Left forelimb (tissue), 1 donor: ENCODE measurements at places on chromosomes 5 and 9.

DNA sequence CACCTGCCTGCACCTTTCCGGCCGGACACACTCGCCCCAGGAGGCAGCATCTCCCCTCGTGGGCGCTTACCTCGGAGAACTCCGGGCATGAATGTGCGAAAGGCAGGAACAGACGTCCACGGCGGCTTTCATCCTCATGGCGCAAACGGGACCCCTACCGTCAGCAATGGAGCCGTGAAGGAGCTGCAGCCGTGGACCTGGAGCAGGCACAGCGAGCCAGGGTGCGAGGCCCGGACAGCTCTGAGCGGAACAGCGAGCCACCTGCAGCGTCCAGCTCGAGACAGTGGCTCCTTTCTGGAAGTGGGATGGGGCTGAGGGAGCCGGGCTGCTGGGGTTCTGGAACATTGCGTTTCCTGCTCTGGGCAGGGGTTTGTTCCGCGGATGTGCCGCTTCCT lies 7.8 kb upstream of the SLC6A19 start:
- DNase-seq = no peak

GRCh38 chr5:60856066-60856465 lies 12.0 kb upstream of the ELOVL7 start:
- DNase-seq = no peak

GRCh38 chr5:149640350-149640999 lies 59.2 kb downstream of the ARHGEF37 start:
- peak; percentile 44 for DNase-seq

DNA sequence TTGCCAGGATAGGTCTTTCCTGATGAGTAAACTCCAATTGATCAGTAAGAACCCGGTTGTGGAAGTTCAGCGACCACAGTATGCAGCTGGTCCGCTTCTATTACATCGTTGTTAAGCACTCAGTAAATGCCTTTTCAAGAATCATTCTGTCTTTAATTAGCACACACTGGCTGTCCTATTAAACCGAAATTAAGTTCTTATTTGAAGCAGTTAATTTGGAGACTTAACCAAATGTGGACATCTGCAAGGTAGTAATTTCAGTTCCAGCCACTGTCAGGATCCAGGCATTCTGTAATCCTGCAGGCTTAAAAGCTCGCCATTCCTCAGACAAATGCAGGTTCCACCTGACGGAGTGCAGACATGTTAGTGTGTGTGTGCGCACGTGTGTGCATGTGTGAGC lies 254.6 kb downstream of the IRX2 start:
- no peak for DNase-seq

GRCh38 chr5:23507278-23507685 lies at the start of gene PRDM9:
TSS of gene PRDM9 (plus strand) at chr5:23507609. CDS start at chr5:23509034, 1,425 bp downstream.
- no peak for DNase-seq
